ENCODE measurements at places on chromosomes 4 and X. TPM values are rescaled to one million over a fixed set of nuclear protein-coding genes. Genes with fewer than 3 reads are reported as not detected.

Gene SYNPO2
- total RNA-seq: 22.6 TPM

Gene TXK
- total RNA-seq: 1.7 TPM

Gene FHDC1
- 4.2 TPM for total RNA-seq

Gene MBNL3
- total RNA-seq: 29.8 TPM

- no peak for DNase-seq
These were observed 167.9 kb downstream of the PRDM5 start for GRCh38 chr4:120754590-120754989.

GRCh38 chr4:41471126-41472071, 66.6 kb upstream of the LIMCH1 start:
- DNase-seq: no peak

DNA sequence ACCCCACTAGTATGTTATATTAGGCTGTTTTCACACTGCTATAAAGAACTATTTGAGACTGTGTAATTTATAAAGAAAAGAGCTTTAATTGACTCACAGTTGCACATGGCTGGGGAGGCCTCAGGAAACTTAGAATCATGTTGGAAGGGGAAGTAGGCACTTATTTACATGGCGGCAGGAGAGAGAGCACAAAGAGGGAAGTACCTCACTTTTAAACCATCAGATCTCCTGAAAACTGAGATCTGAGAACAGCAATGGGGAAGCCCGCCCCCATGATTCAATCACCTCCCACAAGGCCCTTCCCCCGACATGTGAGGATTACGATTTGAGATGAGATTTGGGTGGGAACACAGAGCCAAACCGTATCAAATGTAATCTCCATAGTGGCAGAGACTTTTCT, 45.4 kb upstream of the XK start:
- no peak for DNase-seq

DNA sequence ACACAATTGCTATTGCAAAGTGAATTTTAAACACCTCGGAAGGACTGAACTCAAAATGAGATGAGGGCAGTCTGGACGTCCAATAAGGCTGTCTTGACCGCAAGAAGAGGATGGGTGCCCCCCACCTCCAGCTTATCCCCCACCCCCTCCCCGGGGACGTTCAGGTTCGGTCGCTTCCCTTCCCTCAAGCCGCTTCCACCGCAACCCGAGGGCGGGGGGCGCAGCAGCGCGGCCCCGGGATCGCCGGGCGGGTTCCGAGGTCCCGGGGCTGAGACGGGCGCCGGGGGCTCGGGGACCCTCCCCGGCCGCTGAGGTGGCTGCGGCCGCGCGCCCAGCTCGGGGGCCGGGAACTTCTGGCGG, 480 bp downstream of the USP46 start:
- peak; percentile 50 for DNase-seq

DNA sequence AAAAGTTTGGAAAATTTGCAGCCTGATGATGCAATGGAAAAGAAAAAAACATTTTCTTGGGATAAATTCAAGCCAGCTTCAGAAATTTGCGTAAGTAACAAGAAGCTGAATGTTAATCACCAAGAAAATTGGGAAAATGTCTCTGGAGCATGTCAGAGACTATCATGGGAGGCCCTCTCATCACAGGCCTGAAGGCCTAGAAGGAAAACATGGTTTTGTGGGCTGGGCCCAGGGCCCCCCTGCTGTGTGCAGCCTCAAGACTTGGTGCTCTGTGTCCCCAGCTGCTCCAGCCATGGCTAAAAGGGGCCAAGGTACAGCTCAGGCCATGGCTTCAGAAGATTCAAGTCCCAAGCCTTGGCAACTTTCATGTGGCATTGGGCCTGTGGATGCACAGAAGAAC, 1049.8 kb upstream of the GRIA3 start:
- no peak for DNase-seq

DNA sequence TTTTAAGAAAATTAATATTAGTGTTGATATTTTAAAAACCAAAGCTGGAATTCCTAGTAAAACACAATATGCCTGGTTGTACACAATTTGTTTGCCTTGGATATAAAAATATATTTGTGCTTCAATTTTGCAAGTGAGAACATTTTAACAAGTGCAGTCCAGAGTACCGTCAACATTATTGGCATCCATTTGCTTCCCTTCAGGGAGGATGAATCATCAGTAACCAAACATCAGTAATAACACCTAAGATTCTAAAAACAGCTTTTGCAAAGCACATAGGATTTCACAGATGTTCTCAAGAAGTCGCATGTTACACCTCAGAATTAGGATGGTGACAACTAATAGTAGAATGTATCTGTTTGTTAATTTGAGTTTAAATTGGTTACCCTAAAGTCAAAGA, 262.6 kb upstream of the BMP3 start:
- DNase-seq: no peak

- DNase-seq: no peak
These were observed 60.9 kb upstream of the PRPS1 start for GRCh38 chrX:107567370-107567769.

GRCh38 chr4:88729146-88729760, 31.6 kb upstream of the NAP1L5 start:
- DNase-seq: no peak

DNA sequence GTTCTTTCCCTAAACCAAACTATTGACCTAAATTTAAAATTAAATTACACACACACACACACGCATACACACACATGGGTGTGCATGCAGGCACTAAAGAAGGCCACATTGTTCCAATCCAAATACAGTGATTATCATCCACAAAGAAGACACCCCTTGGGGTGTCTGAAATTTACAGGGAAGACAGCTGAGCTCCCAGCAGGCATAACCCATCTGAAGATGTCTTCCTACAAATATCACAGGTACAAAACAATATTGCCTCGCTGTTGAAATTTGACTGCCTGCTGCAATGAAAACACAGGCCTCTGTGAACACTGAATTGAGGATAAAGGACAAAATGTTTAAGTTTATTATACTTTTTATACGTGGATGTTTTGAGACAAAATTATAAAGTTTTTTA, 50.2 kb upstream of the SLC7A11 start:
- DNase-seq: no peak

- DNase-seq: no peak
These were observed 406.0 kb downstream of the INPP4B start for GRCh38 chr4:142440093-142440492.

Data from mesothelial cell of epicardium (in vitro differentiated cells).